NCI-H526 treated with DMSO at 0.1 percent for 48 hours (cell line): ENCODE measurements at places on chromosomes 6 and 20.

- no peak for DNase-seq
These were observed 21.8 kb downstream of the CASS4 start for GRCh38 chr20:56433880-56434255.

- no peak for DNase-seq
These were observed 38.6 kb downstream of the TFEB start for GRCh38 chr6:41696788-41697187.

- peak; percentile 83 for DNase-seq
These were observed 89.1 kb downstream of the NCR2 start for GRCh38 chr6:41424370-41425058.

DNA sequence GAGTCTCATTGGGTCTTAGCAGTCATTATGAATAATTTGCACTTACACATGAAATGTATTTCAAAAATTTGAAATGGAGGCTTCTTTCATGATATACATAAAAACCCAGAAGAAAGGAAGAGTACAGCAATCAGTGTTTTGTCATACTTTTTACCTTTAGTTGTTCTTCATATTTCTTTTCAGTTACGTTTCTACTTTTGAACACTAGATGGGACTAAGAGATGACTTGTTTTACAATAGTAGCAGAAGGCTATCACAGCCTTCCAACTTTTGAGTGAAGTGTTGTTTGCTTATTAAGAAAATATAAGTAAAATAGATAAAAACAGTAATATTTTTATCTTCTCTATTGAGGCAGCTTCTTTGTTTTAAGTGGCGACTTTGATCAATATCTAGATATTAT is 58.1 kb downstream of the L3MBTL3 start:
- no peak for DNase-seq

- DNase-seq: peak; percentile 62
These were observed 109.9 kb downstream of the NOL4L start for GRCh38 chr20:32474967-32475811.

DNA sequence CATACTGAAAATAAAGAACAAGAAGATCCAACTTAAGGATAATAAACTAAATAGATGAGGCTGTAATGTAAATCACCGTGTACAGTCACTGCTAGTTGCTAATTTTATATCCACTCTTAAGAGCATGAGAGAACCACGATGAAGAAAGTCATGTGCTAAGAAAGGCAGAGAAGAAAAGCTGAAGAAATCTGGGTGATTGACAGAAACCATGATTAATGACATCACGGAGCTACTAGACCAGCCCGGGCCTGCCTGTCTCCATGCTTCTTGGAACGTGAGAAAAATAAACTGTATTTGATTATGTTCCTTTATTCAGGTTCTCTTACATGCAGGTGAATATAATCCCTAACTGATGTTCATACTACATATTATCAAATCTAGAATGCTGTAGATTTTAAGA is 84.2 kb upstream of the E2F3 start:
- no peak for DNase-seq

- no peak for DNase-seq
These were observed 34.0 kb downstream of the TRERF1 start for GRCh38 chr6:42417641-42418112.

DNA sequence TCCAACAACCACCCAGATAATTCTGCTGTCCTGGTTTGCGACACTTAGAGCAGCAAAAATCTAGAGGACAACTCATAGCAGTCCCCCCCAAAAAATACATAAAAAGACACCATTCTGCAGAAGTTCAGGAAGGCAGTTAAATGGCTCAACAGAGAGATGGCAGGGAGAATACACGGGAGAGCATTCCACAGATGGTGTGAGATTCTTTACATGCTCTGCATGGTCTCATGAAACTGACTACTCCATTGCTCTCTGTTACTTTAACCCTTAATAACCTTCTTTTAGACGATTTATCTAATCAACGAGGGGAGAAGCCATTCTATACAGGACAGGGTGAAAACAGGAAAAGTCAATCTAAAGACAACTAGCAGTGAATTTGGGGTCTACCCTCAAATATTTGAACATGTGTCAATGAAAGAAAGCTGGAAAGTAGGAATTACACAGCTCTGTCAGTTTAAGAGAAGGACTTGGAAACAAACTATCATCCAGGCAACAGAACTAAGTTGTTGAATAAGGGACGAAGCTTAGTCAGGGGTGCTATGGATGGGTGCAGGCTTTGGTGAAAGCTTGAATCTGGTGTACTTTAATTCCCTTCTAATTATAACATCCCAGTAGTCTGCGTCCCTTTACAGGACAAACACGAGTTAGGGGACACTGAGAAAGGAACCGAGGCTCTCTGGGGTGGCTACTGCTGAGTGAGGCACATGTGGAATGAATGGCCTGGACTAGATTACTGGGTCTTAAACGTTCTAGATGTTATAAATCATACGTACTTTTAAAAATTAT is 5.1 kb downstream of the PERP start:
- DNase-seq: no peak

DNA sequence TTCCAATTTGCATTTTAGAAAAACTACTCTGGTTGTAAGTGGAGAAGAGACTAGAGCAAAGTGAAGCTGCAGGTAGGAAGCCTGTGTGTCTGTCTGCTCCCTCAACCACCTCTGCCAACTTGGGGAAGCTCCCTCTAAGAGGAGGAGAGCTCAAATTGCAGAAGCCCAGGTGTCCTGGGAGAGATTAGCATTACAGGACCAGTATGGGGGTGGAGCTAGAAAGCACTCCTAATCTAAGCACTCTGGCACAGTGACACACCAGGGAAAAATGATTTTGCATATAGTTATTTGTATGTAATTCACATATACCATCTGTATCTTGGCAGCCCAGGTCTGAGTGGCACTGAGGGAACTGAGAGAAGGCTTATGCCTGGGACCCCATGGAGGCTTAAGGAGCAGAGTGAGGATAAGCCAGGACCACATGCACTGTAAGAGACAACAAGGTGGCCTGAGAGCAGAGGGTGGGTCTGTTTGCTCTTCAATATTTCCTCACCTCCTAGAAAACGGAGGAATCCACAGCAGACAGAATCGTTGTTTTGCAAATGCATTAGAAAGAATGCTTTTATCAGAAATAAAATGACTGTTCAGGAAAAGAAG is 13.6 kb downstream of the GSTA2 start:
- DNase-seq: peak; percentile 88

DNA sequence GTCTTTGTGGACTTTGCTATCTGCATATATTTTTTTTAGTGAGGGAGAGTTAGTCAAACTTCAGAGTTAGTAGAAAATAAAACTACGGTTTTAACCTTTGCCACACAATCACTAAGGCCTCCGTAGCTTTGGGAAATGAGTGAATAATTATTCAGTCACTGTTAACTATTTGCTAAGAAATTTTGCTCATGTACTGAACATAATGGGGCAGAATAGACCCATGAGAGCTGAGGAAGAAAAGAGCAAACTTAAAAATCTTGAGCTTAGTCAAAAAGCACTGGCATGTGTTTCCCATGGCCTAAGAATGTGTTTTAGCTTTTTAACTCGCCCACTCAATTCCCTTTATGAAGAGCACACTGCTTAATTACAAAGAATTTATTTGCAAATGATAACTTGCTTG is 60.4 kb upstream of the SUPT3H start:
- no peak for DNase-seq

DNA sequence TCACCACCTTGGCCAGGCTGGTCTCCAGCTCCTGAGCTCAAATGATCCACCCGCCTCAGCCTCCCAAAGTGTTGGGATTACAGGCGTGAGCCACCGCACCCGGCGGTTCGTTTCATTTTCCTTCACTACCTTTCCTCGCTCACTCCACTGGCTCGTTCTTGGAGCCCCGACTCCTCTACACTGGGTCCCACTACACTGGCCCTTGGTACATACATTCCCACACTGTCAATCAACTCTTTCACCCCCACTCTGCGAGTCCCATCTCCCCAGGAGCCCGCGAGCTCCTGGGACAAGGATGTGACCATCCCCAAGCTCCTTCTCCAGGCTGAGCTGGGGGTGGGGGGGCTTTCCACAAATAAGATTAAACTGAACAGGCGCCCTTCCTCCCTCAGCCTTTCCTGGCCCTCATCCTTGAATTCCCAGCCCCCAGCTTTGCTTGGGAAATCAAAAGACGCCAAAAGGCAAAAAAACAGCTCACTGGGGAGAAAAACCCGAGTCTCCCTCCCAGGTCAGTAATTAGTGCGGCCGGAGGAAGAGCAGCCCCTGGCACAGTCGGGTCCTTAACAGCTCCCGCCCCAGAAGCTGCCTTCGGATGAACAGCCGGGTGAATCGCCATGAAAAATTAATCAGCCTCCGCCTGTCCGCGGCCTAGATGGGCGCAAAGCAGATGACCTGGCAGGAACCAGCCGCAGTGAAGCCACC is 42.8 kb upstream of the LY86 start:
- no peak for DNase-seq

DNA sequence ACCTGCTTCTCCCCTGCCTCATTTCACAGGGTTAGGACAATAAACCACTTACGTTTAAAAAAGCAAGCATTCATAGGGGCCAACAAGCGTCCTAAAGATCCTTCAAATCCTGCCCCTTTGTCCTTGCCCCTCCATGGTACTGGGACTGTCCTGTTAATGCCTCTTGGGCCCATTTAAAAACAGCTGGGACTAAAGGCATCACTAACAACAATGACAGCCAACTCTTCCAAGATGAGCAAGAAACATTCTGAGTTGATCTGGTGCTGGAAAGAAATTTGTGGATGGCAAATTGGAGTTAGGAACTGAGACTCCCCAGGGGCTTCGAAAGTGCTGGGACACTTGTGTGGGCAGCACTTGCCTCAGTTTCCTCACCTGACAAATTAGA is 93.4 kb downstream of the ZMYND8 start:
- DNase-seq: no peak

DNA sequence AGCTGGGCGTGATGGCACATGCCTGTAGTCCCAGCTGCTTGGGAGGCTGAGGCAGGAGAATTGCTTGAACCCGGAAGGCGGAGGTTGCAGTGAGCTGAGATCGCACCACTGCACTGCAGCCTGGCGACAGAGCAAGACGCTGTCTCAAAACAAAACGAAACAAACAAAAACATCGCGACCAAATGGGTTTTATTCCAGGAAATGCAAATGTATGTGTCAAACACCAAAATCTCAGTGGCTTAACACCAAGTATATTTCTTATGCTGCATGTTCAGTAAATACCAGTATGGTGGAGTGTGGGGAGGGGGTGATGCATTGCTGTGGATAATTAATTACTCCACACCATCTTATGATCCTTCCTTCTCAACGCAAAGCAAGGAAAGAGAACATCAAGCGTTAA is 28.1 kb downstream of the ACTR5 start:
- no peak for DNase-seq

- no peak for DNase-seq
These were observed 7.6 kb upstream of the BMP5 start for GRCh38 chr6:55882718-55883569.

DNA sequence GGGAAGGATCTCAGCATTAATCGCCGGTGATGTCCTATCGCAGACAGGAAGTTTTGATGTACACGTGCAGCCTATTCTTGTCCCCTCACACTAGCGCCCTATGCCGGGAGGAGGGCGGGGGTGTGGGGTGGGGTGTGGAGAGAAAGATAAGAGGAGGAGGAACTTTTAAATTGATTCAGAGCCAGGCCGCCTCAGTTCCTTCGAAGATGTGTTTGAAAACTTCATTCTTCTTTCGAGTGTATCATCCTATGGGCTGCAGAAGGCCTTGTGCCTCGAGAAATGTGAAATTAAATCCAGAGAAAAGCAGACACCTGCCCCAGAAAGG is 2.5 kb upstream of the POU3F2 start:
- DNase-seq: no peak

DNA sequence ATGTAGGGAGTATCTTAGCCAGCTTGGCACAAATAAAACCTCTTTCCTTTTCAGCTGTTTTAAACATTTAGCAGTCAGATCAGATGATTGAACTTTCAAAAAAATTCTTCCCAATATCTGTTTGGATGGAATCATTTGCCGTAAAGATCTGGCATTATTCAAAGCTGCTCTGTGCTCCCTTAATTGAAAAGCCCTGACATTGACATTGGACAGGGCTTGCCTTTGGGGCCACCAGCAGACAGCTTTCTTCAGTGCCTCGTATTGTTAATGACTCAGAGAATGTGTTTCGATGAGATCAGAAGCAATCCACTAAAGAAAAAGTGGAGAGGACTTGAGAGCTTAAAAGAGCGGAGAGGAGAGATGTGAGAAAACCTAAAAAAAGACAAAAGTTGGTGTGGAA is 343.5 kb downstream of the NRN1 start:
- no peak for DNase-seq

GRCh38 chr6:71126506-71126905 is 162.1 kb upstream of the OGFRL1 start:
- no peak for DNase-seq

DNA sequence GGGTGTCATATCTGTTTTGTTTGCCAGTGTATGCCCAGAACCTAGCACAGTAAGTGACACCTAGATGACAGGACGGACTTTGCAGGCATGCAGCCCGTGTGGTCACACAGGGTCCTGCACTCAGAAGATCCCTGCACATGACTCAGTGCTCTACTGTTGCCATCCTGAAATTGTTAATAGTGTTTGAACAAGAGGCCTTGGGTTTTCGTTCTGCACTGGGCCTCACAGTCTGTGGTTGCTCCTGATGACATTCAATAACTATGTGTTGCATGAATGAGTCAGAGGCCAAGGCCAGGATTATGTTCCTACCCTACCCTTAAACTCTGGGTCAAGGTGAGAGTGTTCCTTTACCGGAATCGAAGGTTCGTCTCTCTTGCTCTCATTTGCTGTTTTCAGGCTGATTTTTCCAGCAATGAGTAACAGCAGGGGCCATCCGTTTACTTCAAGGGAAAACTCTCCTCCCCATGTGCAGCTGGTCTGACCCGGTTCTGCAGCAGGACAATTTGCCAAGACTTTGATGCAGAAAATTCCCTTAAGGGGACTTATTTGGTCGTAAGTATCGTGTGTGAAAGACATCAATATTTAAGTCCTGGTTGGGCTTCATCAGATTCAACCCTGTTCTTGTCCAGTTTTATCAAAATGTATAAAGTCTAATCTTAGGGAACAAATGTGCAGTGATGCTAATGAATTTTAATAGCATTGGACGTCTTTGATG is 13.0 kb upstream of the PFDN4 start:
- no peak for DNase-seq

DNA sequence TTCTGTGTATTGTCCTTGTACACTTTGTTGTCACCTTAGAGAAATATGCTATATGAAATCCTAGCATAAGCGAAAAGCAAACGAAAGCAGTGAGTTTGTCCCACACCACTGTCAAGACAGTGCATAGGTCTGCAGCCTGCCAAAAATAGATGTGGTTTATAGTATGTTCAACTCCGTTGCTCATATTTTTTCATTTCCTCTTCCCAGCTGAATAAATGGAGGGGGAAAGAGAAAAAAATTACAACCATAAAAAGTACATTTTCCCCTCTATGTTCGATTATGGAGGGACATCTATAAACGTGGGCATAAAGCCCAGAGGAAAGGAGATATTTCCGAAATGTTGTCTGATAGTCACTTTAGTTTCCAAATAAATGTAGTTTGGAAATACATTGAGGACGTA is 25.8 kb downstream of the PRL start:
- DNase-seq: no peak

- DNase-seq: no peak
These were observed 3.2 kb downstream of the TFB1M start for GRCh38 chr6:155311086-155311485.

- no peak for DNase-seq
These were observed 53.9 kb downstream of the AKAP12 start for GRCh38 chr6:151293688-151294016.
